Omental fat pad (tissue), 4 donors: ENCODE measurements at places on chromosomes 6 and 20.
A peak's percentile ranks its signal among the peaks of the same experiment; 100 is the strongest.

DNA sequence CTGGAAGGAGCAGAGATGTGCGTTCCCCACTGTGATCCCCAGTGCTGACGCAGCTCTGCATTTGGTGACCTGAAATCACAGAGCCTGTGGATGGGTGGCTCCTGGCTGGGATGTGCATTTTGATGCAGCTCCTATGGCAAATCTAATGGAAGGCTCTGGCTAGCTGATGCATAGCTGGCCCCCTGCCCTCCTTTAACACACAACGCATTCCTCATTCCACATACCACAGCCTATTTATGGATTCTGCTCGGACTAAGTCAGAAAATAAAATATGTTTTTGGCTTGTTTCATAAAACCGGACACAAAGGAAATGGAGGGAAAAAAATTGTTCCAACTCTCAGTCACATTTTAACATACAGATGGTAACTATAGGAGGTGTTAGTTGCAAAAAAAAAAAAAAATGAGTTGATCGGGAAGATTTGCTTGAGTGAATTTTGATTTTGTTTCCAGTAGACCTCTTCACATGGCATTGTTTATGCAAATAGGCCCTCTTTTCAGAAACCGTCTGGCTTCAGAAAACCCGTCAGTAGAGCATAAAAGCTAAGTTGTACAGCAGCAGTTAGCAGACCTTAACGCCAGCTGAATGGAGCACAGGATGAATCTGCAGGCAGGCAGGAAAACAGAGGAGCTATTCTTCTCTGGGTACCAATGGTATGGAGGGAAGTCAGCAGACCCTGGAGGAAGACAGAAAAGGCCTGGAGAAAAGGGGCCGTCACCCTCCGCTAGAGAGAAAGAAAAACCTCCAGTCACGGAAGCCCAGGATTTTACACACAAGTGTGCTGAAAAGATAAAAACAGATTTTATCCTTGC is 215.4 kb downstream of the HDGFL1 start:
- DNase-seq = no peak

DNA sequence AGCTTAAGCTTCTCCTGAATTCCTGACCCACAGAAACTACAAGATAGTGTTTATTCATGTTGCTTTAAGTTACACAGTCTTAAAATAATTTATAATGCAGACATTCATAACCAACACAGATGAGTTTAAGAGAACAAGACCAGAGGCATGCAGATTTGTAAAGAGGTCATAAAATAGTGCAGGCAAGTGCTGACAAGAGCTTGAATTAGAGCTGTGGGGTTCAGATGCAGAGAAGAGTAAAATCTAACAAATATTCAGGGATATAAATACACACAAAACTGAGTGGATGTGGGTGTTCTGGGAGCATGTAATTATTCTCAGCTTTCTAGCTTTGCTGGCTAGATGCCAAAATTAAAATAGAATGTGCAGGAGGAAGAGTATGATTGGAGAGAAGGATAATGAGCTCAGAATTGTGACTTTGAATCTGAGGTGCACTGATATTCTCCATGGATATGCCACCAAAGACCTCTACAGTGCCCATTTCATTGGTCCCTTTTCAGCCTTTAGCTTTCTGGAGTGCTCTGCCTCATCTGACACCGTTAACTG is 291.9 kb upstream of the SGK1 start:
- no peak for DNase-seq

DNA sequence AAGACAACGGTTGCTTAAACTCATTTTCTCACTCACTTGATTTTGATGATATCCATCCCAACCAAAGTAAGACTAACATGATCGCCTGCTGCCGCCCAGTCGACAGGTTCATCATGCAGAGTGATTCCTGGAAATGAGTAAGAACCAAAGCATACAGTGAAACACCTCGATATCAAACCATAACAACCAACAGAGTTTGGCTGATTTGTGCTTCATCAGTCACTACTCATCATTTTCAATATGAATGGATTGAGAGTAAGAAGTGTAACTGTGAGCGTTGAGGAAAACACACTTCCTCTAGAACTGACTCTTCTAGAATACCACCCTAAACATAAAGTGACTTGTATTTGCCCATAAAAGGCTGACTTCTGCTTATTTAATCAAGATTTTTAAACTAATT is 29.2 kb upstream of the ALDH8A1 start:
- DNase-seq = no peak

GRCh38 chr20:58073945-58074856 is 154.3 kb downstream of the ANKRD60 start:
- DNase-seq = no peak

DNA sequence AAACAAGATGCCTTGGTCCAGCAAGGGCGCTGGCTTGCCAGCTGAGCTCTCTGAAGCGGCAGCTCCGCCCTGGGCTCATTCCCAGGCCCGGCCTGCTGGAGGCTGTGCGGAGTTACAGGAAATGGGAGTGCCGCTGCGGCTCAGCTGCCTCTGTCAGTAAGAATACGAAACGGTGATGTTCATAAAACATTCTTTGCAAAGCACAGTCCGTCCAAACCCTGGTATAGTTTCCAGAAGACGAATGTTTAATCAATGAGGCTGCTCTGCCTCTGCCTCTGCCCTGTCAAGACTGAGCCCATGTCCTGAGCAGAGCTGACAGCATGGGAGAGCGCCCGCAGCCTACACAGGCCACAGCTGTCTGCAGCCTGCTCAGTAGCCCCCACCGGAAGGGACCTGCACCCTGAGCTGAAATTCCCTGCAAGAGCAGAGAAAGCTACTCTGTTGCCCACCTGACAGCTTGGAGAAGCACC is 153.3 kb upstream of the SNX9 start:
- peak; percentile 42 for DNase-seq

DNA sequence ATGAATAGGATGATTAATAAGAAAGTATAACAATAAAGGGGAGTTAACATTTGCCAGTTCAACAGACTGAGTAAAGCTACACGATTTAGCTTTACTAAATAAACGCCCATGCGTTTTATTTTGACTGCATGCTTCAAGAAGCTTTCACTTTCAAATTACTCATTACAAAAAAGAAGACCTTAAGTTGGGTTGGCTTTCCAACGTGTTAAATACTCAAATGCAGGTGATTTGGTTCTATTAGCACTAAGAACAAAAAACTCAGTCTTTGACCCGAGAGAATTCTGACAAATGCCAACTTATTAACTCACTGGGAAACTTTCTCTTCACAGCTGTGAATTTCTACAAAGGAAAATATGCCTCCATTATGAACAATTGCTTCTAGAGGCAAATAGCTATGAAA is 24.8 kb downstream of the RNF146 start:
- DNase-seq = no peak

DNA sequence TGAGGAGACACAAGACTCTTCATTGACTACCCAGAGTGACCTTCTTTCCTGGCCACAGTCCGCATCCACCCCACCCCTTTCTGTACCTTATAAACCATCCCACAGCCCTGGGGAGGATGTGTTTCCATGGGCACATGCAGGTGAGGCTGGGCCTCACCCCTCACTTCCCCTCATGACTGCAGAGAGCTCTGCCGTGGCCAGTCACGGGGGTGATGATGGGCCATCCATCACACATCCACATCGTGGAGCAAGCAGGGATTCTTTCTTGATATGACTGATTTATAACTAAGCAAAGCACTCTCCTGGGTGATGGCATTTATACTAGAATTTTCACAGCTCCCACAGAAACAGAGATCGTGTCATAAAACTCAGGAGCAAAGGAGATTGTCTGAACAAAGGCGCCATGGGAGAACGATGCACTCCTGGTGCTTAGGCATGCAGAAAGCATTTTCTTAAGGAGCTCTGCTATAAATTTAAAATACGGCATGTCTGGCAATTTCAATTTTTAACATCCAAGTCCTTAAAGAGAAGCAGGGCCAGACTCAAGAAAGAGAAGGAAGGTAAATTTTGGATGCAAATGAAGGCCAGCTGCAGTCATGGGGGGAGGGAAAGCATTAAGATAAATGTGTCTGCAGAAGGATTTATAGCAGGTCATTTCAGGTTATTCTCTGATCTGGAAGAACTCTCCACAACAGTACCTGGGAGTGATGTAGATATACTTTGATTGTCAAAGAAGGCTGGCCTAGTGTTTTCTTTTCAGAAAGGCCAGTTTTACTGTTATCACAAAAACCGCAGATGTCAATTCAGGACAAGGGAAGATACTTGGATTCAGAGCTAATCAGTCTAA is 777.0 kb downstream of the C6orf118 start:
- DNase-seq = no peak

DNA sequence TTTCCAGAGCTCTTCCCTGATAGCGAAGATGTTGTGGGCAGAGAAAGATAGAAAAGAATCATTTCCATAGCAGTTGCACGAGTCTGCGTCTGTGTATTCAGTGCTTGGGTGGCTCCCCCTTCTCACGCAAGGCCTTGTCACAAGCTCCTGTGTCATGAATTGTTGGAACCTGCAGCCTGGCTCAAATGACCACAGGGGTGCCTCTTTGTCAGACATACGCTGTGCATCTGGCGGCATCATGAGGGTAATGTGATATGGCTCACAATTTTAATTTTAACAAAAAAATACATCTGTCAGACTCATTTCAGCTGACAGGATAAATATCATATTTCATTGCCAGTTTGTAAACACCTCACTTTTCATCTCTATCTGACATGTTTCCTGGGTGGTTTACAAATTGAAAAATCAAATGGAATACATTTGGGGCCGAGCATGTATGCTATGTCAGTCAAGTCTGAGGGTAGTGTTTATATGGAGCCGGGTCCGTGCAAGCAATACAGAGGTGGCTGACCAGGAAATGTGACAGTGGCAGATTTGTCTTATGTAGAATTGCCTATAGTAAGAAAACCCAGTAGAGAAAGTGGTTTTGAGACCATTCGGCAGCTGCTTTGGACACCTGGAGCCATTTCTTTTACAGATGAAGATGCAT is 90.9 kb downstream of the CAP2 start:
- DNase-seq = no peak

DNA sequence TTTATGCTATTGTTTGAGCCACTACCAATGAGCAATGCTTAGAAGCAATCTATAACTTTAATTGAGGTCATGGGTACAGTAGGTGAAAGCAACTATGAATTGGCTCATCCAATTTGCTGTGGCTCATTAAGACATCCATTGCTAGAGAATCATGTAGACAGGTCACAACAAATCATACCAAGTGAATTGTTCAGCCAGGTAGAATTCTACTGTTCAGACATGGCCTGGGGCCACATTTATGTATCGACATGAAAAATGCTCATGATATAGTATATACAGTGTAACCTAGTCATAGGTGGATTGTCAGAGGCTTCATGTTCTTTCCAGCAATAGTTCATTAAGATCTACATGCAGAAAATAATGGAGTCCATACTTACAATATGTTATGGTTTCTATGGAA is 633.7 kb upstream of the EYS start:
- no peak for DNase-seq

DNA sequence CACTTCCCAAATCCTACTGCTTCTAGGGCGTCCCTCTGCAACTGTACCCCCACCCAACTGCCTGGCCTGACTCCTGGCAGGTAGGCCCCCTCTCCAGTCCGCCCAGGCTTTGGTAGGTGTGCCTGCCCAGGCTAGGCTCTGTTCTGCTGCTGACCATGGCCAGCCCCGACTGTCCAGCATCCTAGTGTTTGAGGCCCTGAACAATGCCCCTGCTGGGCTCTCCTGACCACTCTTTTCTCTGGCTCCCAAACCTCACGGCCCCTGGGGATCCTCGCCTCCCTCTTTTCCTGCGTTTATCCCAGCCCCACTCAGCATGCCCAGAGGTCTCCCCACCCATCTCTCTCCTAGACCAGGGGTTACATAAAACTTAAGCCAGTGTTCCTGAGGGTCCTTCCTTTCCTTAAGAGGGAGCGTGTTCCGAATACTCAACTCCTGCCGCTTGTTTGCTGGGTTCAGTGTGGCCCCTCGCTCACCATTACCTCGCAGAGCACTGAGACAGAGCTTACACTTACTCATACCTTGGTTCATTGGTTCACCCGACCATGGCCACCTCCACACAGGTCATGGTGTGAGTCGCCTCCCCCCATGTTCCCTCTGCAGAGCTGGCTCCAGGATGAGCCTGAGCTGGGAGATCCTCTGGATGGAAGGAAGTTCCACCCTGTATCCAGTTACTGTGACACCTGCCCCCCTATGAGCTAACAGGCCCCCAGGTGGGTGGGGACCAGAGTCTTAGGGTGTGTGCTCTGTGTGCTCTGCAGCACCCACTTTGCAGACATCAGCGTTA is 21.0 kb upstream of the MYT1 start:
- no peak for DNase-seq

DNA sequence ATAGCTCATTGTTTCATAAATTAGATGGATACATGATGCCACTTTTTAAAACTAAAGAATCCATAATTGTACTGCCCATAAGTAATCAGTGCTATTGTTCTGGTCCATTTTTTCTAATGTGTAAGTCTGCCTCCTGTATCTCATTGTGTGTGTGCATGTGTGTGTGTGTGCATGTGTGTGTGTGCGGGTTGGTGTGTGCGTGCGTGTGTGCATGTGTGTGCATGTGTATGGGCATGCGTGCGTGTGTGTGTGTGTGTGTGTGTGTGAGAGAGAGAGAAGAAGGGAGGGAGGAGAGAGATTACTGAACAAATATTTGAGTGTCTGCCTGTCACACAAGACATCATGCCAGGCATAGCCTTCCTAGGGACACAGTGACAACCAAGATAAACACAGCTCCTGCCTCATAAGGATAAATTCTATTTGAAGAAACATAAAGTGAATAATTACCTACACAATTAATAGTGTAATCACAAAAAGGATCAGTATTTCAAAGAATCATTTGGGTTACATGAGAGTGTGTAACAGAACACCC is 33.2 kb upstream of the RPS6KA2 start:
- DNase-seq = no peak

DNA sequence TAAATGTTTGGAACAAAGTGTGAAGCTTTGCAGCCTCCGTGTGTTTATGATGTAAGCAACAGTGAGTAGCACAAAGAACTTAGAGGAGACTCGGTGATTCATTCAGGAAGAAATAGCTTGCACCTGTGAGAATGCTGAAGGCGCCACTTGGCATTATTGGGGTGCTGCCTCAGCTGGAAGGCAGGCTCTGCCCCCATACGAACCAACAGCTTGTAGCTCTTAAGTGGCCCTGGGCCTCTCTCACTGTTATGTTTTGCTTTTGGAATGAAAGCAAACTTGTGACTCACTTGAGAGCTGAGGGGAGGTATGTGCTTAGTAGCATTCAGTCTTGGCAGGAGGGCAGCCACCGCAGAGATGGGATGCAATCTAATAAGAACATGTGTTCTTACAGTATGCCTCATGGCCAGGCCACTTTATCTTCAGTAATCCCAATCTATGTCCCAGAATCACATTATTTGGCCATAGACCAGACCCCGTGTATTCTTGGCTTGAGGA is 310.7 kb downstream of the EYA4 start:
- no peak for DNase-seq

DNA sequence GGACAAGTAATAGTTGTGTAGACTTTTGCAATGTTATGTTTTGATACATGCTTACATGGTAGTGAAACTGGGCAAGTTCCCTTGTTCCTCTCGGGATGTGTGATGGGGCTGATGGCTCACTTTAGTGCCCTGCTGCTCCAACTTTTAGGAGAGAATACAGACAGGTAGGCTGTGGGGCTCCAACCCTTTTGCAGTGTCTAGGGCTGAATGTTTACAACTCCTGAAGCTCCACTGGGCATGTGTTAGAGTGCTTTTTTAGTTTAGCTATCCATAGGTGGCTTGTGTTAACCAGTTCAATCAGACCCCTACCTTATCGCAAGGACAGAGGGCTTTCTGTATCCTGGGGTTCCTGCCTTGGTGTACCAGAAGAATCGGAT is 33.8 kb downstream of the SERPINB6 start:
- DNase-seq = no peak

GRCh38 chr6:42135722-42136121 is 6.7 kb downstream of the C6orf132 start:
- DNase-seq = no peak
